ENCODE measurements at places on chromosomes 3 and 15.

- no peak for DNase-seq
Observed at GRCh38 chr3:183873914-183874313, 10.8 kb downstream of the PARL start.

GRCh38 chr3:98012979-98013378 is 22.1 kb downstream of the GABRR3 start:
- no peak for DNase-seq

DNA sequence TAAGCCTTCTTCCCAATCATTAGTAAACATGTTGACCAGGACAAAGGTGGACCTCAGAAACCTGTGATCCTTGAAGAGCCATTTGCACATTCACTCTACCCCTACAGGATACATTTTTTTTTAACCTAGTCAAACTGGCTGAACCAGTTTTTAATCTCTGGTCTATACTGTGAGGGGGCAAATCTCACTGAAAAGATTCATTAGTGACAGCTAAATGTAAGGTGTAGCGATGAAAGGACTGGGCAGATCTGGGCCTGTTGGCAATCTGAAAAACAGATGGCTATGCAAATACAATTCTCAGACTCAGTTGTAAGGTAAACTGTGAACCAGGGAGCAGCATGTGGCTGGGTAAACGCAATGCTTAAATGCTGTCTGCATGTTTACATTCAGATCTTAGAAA is 75.6 kb upstream of the SNTN start:
- DNase-seq = no peak

GRCh38 chr15:52925130-52925529 is 135.0 kb upstream of the ONECUT1 start:
- DNase-seq = no peak

- DNase-seq = no peak
Observed at GRCh38 chr3:152511904-152512303, 243.2 kb downstream of the MBNL1 start.

DNA sequence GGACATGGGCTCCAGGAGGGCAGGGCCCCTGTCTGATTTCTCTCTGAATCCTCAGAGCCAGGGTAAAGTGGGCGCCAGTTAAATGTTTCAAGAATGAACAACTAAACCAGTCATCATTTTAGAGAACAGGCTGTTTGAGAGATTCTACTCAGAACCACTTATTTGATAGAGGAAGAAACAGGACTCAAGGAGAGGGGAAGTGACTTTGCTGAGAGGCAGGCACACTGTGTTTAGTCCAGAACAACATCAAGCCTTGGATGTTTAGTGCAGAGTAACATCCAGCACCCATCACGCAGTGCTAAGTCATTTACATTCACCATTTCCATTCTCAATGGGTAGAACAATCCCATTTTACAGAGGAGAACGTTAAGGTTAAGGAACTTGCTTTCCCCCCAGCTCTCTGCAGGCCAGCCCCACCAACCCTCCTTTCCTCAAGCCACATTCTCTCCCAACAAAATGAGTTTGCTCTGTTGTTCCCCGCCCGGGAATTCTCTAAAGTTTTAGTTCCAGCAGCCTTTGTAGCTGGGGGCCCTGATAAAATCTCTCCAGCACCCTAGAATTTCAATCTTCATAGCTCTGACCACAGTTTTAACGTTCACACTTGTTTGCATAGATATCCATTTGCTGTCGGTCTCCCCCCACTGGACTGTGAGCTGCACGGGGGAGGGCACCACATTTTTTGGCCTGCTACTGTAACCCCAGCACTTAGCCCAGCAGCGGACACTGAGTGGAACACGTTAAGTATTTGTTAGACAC is 962 bp downstream of the NMNAT3 start:
- no peak for DNase-seq

DNA sequence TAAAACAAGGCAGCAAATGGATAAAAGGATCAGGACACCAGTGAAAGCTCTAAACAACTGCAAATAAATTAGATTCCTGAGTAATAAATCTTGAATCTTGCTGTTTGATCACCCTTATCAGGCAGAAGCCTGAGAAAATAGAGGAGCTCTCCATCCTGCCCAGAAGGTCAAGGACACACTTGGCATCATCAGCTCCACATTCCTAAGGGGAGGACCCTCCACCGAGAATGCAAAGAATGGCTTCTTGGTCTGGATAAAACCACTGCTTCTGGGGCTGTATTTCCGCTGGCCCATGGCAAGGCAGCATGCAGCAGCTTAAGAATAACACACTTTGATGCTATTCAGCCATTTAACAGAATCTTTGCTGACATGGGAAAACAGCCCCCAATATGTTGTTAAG is 108.9 kb upstream of the TSC22D2 start:
- DNase-seq = no peak

- DNase-seq = no peak
Observed at GRCh38 chr15:71386448-71387236, 271.4 kb downstream of the THSD4 start.

DNA sequence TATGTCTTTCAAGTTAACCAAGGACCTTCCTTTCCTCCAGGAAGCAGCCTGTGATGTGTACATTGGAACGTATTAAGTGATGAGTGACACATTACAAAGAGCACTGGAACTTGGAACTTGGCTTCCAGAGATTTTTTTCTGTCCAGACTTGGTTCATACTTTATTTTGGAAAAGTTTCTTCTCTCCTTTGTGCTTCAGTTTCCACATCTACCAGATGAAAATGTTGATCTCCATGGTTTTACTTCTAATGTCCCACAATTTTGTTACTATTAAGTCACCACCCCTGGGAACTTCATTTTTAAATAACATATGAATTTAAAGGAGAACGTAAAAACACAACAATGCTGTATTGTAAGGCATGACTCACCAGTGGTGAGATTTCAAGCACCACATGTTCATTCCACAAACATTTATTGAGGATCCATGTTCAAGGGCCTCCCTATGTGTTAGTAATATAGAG is 290.7 kb upstream of the LMCD1 start:
- DNase-seq = no peak

GRCh38 chr3:69540706-69541581 is 155.1 kb upstream of the FRMD4B start:
- DNase-seq = no peak

- no peak for DNase-seq
Observed at GRCh38 chr3:43378066-43378935, 92.0 kb downstream of the SNRK start.

DNA sequence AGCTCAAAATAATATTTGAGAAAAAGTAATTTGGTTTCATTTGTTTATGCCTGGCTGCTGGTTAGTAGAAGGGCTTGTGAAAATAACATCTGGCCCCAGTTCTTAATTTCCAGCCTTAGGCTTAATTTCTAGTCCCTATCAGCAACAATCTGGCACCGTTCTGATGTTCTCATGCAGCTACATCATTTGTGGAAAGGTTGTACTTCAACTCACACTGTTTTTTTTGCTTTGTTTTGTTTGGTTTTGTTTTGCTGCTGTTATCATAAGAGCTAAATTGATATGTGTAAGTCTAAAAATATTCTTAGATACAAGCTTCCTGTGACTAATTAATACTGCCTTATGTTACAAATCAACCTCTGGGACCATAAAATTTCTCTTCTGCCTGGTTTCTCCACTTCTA is 8.9 kb downstream of the CPA3 start:
- no peak for DNase-seq

- DNase-seq = no peak
Observed at GRCh38 chr15:101156509-101157159, 95.2 kb downstream of the CHSY1 start.

DNA sequence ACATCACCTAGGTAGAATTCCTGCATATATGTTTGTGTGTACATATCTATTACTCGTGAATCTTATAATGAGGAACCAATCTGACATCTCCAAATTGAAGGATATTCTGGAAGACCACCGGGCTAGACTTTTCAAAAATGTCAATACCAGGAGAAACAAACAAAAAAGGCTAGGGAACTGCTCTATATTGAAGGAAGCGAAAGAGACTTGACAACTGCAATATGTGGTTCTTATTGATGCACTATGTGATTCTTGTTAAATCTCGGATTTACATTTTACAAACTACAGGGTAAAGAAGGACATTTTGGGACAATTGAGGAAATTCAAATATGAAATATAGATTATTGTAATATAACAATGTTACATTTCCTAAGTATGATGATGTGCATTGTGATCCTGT is 137.5 kb upstream of the CCDC54 start:
- DNase-seq = no peak

GRCh38 chr3:196193736-196194541 is 17.3 kb downstream of the ZDHHC19 start:
- no peak for DNase-seq

GRCh38 chr3:146200461-146201220 is 39.7 kb upstream of the PLOD2 start:
- no peak for DNase-seq

GRCh38 chr15:88802250-88802990 is 816 bp upstream of the ACAN start:
- DNase-seq = no peak

All from AG04449 (cell line).